ENCODE measurements at places on chromosomes 12 and 14. TPM values are rescaled to one million over a fixed set of nuclear protein-coding genes. Genes with fewer than 3 reads are reported as not detected.

GDF3 gene
- total RNA-seq = not detected

OLR1 gene
- not detected for total RNA-seq

LRP1-AS gene
- not detected for total RNA-seq

ARHGAP9 gene
- 363 TPM for total RNA-seq

PPP1R1A gene
- not detected for total RNA-seq

CLECL1 gene
- 8.8 TPM for total RNA-seq

KCNJ8 gene
- not detected for total RNA-seq

FOXG1 gene
- total RNA-seq = not detected

PRB2 gene
- not detected for total RNA-seq

SSPN gene
- total RNA-seq = not detected

ARHGDIB gene
- total RNA-seq = 1,284 TPM

OR11G2 gene
- not detected for total RNA-seq

CCDC177 gene
- not detected for total RNA-seq

PTPRQ gene
- not detected for total RNA-seq

- no peak overlapping the region for H3K4me3 ChIP-seq
- H3K36me3 ChIP-seq = no peaks in the 10 kb centered on the region
- H3K4me1 ChIP-seq = no peaks in the 10 kb centered on the region
These were observed 66.1 kb upstream of the BCAT1 start for GRCh38 chr12:25014961-25015360.

- no peaks in the 10 kb centered on the region for H3K36me3 ChIP-seq
- no peak for DNase-seq
- H3K27ac ChIP-seq = no peak overlapping the region
These were observed 765.6 kb upstream of the FOXG1 start for GRCh38 chr14:28001002-28001401.

- DNase-seq = no peak
- no peaks in the 10 kb centered on the region for H3K36me3 ChIP-seq
- no peak overlapping the region for H3K4me3 ChIP-seq
These were observed 61.3 kb upstream of the DDHD1 start for GRCh38 chr14:53214384-53214783.

GRCh38 chr14:79724934-79725717 is 486.2 kb downstream of the DIO2 start:
- H3K36me3 ChIP-seq = no peaks in the 10 kb centered on the region
- no peaks in the 10 kb centered on the region for H3K27me3 ChIP-seq
- H3K4me3 ChIP-seq = no peak overlapping the region
- H3K4me1 ChIP-seq = no peaks in the 10 kb centered on the region

DNA sequence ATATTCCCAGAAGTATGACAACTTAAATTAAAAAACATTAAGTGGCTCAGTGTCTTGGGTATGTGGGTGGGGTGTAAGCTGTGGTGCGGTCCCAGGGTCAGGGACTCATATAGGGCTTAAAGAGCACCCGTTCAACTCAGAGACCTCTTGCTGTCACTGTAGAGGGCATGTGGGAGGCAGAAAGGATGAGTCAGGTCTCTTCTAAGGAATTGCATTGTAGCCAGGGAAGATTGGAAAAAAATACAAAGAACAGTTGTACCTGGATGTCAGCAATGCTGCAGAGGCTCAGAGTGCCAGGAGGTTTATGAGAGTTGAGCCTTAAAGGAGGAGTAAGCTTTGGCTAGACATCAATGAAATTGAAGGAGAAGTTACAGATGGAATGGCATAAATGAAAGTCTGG is 104.1 kb downstream of the MYRFL start:
- H3K4me1 ChIP-seq = peaks cover 2% of the 10 kb centered on the region
- H3K27ac ChIP-seq = no peak overlapping the region
- no peaks in the 10 kb centered on the region for H3K36me3 ChIP-seq
- DNase-seq = no peak

- no peak for DNase-seq
- H3K27ac ChIP-seq = no peak overlapping the region
- H3K4me1 ChIP-seq = no peaks in the 10 kb centered on the region
- no peak overlapping the region for H3K4me3 ChIP-seq
These were observed 54.3 kb downstream of the HMGA2 start for GRCh38 chr12:65878540-65878939.

DNA sequence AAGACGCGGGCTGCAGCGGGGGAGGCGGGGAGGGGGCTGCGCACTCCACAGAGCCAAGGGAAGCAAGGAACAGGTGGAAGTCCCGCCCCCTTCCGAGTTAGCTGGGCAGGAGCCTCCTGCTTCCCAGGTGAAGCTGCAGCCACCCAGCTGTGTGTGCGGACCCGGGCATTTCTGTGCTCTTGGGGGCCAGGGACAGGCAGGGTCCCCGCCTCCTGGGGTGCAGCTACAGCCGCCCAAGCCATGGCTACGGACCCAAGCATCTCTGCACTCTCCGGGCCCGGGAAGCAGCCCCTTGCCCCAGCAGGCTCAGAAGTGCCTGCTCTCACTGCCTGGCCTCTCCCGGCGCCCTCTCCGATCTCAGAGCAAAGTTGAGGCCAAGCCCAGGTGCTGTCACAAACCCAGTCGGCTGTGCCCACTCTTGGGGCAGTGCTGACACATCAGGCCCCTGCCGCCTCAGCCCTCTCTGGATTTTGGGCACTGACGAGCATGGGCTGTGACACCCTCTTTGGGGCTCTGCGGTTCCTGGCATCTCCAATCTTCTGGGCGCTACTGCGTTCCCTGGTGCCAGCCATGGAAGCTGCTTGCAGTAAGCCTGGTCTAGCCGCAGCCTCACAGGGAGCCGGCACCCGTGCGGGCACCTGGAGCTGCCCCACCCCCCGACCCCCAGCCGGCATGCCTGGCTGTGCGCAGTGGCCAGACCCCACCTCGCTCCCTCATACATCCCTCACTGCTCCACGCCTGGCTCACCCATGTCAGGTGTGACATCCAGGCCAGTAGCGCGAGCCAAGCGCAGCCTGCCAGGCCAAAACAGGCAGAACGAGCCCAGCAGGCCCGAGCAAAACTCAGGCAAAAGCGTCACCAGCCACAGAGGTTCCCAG is 8.5 kb upstream of the MGAT4C start:
- no peak for DNase-seq
- no peaks in the 10 kb centered on the region for H3K4me1 ChIP-seq
- no peak overlapping the region for H3K27ac ChIP-seq
- H3K4me3 ChIP-seq = no peak overlapping the region

- H3K4me3 ChIP-seq = no peak overlapping the region
- H3K27me3 ChIP-seq = no peaks in the 10 kb centered on the region
- H3K4me1 ChIP-seq = no peaks in the 10 kb centered on the region
These were observed 97.2 kb downstream of the MGAT4C start for GRCh38 chr12:86158956-86159355.

GRCh38 chr12:29807129-29807528 is 23.4 kb upstream of the TMTC1 start:
- no peaks in the 10 kb centered on the region for H3K27me3 ChIP-seq
- H3K27ac ChIP-seq = no peak overlapping the region
- H3K4me1 ChIP-seq = no peaks in the 10 kb centered on the region
- H3K4me3 ChIP-seq = no peak overlapping the region
- no peak for DNase-seq
- H3K36me3 ChIP-seq = no peaks in the 10 kb centered on the region

GRCh38 chr12:112148031-112148513 is 22.7 kb downstream of the TRAFD1 start:
- H3K4me1 ChIP-seq = no peaks in the 10 kb centered on the region
- H3K27me3 ChIP-seq = no peaks in the 10 kb centered on the region
- H3K27ac ChIP-seq = no peak overlapping the region

DNA sequence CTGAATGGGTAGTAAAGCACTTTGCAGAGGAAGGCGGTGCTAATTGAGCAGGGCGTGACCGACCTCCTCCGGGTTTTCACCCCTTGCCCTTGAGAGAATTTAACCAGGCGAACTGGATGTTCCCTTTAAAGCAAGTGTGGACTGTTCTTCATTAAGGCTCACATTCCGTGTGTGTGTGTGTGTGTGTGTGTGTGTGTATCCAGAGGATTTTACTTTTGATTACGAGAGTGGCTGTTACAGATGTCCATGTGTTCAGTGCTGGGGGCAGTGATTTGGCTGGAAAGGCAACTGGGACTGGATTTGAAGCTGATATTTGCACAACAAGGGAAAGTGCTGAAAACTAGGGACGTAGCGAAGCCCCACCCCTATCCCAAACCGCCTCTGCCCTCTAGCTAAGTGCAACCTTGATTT is 2.2 kb downstream of the TMEM132C start:
- no peaks in the 10 kb centered on the region for H3K4me1 ChIP-seq
- H3K27ac ChIP-seq = no peak overlapping the region
- no peaks in the 10 kb centered on the region for H3K36me3 ChIP-seq
- DNase-seq = no peak
- H3K27me3 ChIP-seq = peaks cover 35% of the 10 kb centered on the region

DNA sequence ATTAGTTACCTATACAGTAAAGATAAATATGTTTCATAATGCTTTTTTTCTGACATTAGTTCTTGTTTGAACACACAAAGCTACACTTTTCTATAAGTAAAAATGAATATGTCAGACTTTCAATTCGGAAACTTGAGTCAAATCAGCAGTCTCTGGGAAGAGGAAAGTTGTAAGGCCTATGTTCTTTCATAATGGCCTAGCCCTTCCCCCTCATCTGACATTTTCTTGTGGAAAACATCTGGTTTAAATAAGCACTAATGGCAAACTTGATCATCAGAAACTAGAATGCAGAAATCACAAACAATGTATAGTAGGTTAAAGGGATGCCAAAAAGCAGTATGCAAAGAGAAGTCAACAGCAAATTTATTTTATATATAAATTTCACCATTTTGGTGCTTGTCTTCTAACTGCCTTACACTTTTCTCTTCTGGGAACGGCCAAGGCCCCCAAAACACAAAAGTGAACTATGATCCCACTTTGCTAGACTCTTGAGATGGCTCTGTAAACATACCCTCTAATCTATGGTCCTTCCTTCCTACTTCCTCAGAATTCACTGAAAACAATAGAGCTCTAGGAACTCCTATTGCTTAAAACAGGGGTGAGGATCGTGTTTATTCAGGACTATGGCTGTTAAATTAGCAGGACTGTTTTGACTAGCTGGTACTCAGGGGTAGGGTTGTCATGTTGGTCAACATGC is 444.1 kb downstream of the RAD51B start:
- no peaks in the 10 kb centered on the region for H3K27me3 ChIP-seq
- no peaks in the 10 kb centered on the region for H3K36me3 ChIP-seq
- H3K4me3 ChIP-seq = no peak overlapping the region
- peaks cover 18% of the 10 kb centered on the region for H3K4me1 ChIP-seq
- DNase-seq = no peak
- H3K27ac ChIP-seq = no peak overlapping the region

- H3K4me1 ChIP-seq = no peaks in the 10 kb centered on the region
- H3K4me3 ChIP-seq = no peak overlapping the region
- H3K36me3 ChIP-seq = no peaks in the 10 kb centered on the region
- no peak overlapping the region for H3K27ac ChIP-seq
- no peaks in the 10 kb centered on the region for H3K27me3 ChIP-seq
These were observed 52.5 kb downstream of the C12orf75 start for GRCh38 chr12:105382771-105383622.

- no peaks in the 10 kb centered on the region for H3K27me3 ChIP-seq
- no peak overlapping the region for H3K4me3 ChIP-seq
- H3K36me3 ChIP-seq = peaks cover 15% of the 10 kb centered on the region
- no peak for DNase-seq
These were observed 7.4 kb upstream of the AMIGO2 start for GRCh38 chr12:47087088-47087688.

GRCh38 chr14:60114881-60115280 is 23.2 kb downstream of the PCNX4 start:
- DNase-seq = no peak
- H3K36me3 ChIP-seq = peaks cover 43% of the 10 kb centered on the region
- H3K27ac ChIP-seq = no peak overlapping the region
- no peaks in the 10 kb centered on the region for H3K27me3 ChIP-seq

- H3K27me3 ChIP-seq = no peaks in the 10 kb centered on the region
- H3K36me3 ChIP-seq = peaks cover 6% of the 10 kb centered on the region
- DNase-seq = peak; percentile 46
- no peak overlapping the region for H3K27ac ChIP-seq
These were observed 46.3 kb downstream of the PPHLN1 start for GRCh38 chr12:42372154-42372791.

GRCh38 chr12:25573346-25573745 is 20.3 kb upstream of the LMNTD1 start:
- DNase-seq = no peak
- H3K4me3 ChIP-seq = no peak overlapping the region
- no peaks in the 10 kb centered on the region for H3K36me3 ChIP-seq
- no peaks in the 10 kb centered on the region for H3K4me1 ChIP-seq
- no peak overlapping the region for H3K27ac ChIP-seq

DNA sequence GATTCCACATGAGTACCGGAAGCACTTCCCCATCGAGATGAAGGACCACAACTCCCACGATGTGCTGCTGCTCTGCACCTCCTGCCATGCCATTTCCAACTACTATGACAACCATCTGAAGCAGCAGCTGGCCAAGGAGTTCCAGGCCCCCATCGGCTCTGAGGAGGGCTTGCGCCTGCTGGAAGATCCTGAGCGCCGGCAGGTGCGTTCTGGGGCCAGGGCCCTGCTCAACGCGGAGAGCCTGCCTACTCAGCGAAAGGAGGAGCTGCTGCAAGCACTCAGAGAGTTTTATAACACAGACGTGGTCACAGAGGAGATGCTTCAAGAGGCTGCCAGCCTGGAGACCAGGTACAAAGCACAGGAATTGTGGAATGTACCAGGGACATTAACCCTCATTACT is 22.4 kb upstream of the GALNT16 start:
- H3K27me3 ChIP-seq = no peaks in the 10 kb centered on the region
- peaks cover 7% of the 10 kb centered on the region for H3K4me1 ChIP-seq
- DNase-seq = no peak
- no peak overlapping the region for H3K27ac ChIP-seq
- no peaks in the 10 kb centered on the region for H3K36me3 ChIP-seq
- no peak overlapping the region for H3K4me3 ChIP-seq

- no peak for DNase-seq
- no peak overlapping the region for H3K4me3 ChIP-seq
- H3K27ac ChIP-seq = no peak overlapping the region
- H3K27me3 ChIP-seq = no peaks in the 10 kb centered on the region
- H3K4me1 ChIP-seq = no peaks in the 10 kb centered on the region
These were observed 341.2 kb downstream of the AEBP2 start for GRCh38 chr12:19780460-19780859.

GRCh38 chr12:2194571-2194970 is 141.8 kb downstream of the CACNA1C start:
- no peaks in the 10 kb centered on the region for H3K4me1 ChIP-seq
- H3K4me3 ChIP-seq = no peak overlapping the region
- no peak overlapping the region for H3K27ac ChIP-seq
- peaks cover 12% of the 10 kb centered on the region for H3K27me3 ChIP-seq

DNA sequence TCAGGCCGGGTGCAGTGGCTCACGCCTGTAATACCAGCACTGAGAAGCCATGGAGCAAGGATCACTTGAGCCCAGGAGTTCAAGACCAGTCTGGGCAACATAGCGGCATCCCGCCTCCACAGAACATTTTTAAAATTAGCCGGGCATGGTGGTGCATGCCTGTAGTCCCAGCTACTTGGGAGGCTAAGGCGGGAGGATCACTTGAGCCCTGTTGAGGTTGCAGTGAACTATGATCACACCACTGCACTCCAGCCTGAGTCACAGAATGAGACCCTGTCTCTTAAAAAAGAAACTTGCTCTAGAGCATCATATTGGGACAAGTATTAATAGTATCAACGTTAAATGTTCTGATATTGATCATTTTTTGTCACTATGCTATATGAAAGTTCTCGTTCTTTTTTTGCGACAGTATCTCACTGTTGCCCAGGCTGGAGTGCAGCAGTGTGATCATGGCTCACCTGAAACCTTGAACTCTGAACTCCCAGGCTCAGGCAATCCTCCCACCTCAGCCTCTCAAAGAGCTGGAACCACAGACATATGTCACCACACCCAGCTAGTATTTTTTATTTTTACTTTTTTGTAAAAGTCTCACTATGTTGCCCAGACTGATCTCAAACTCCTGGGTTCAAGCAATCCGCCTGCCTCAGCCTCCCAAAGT is 47.7 kb downstream of the CCDC85C start:
- no peaks in the 10 kb centered on the region for H3K27me3 ChIP-seq
- no peaks in the 10 kb centered on the region for H3K36me3 ChIP-seq
- H3K4me1 ChIP-seq = no peaks in the 10 kb centered on the region
- H3K27ac ChIP-seq = no peak overlapping the region
- DNase-seq = no peak
- H3K4me3 ChIP-seq = no peak overlapping the region
